ENCODE measurements at places on chromosomes 7 and 10.

- DNase-seq, result no peak
Observed at GRCh38 chr7:645606-646005, 80.9 kb upstream of the DNAAF5 start.

DNA sequence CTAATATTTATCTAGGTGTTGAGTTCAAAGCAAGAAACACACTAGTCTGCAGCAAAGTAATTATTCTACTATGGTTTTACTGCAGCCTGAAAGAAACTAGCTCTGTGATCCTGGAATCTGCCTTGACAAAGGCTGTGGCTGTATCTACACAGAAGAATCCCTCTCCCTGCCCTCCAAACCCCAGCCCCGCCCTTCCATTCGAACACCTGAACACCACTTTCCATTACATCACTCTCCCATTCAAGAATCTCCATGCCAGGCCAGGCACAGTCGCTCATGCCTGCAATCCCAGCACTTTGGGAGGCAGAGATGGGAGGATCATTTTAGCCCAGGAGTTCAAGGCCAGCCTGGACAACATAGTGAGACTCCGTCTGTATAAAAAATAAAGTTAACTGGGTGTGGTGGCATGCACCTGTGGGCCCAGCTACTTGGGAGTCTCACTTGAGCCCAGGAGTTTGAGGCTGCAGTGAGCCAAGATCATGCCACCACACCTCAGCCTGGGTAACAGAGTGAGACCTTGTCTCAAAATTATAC, 23.3 kb downstream of the LRRC20 start:
- DNase-seq, result no peak

- no peak for DNase-seq
Observed at GRCh38 chr10:115898242-115898641, 374.8 kb downstream of the GFRA1 start.

GRCh38 chr7:55992346-55992745, 28.0 kb downstream of the NIPSNAP2 start:
- no peak for DNase-seq

DNA sequence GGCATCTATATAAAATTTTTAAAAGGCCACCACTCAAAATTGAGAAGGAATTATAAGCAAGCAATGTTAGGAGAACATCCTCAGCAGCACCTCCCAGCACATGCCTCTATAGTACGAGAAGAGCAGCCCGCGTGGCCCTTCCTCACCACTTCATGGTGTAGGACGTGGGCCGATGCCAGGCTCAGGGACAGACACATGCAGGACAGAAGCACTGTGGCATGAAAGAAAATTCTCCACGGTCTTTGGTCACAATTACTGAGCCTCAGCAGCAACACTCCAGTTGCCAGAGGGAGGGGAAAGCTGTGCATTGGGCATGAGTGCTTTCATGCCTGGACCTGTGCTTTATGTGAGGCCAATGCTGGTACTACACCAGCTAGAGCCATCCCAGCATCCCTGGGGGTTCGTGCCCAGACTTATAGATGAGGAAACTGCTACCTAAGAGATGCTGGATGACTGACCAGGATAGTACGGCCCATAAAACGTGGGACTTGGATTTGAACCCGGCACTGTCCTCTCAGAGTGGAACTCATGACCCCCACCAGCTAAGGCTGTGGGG, 164.7 kb downstream of the ADAM12 start:
- no peak for DNase-seq

DNA sequence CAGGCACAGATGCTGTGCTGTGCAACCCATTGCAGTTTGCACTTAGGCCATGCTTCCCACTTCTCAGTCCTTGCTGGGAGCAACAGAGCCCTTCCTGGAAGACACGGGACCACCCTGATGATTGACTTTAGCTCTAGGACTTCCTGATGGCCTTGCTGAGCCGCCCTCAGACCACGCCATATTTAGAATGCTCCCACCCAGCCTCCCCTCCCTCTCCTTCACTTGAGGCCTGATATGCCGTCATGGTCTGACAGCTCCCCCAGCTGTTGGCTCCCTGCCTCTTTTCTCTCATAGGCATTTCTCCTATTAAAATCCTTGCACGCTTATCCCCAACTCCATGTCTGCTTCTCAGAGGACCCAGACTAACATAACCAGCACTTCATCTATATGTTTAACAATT, 29.4 kb upstream of the GATAD1 start:
- no peak for DNase-seq

- DNase-seq, result no peak
Observed at GRCh38 chr10:32408690-32409089, 37.2 kb upstream of the CCDC7 start.

- no peak for DNase-seq
Observed at GRCh38 chr7:66099232-66099550, 15.5 kb upstream of the CRCP start.

All from caudate nucleus (tissue), 63 donors.